ENCODE measurements at places on chromosomes 12 and 14.

GRCh38 chr12:45076417-45077026 is 25.6 kb upstream of the DBX2 start:
- no peak for DNase-seq

- DNase-seq: no peak
These were observed 10.3 kb upstream of the ADAM21 start for GRCh38 chr14:70441641-70442040.

GRCh38 chr12:81615026-81615588 is 144.0 kb downstream of the PPFIA2 start:
- DNase-seq: no peak

DNA sequence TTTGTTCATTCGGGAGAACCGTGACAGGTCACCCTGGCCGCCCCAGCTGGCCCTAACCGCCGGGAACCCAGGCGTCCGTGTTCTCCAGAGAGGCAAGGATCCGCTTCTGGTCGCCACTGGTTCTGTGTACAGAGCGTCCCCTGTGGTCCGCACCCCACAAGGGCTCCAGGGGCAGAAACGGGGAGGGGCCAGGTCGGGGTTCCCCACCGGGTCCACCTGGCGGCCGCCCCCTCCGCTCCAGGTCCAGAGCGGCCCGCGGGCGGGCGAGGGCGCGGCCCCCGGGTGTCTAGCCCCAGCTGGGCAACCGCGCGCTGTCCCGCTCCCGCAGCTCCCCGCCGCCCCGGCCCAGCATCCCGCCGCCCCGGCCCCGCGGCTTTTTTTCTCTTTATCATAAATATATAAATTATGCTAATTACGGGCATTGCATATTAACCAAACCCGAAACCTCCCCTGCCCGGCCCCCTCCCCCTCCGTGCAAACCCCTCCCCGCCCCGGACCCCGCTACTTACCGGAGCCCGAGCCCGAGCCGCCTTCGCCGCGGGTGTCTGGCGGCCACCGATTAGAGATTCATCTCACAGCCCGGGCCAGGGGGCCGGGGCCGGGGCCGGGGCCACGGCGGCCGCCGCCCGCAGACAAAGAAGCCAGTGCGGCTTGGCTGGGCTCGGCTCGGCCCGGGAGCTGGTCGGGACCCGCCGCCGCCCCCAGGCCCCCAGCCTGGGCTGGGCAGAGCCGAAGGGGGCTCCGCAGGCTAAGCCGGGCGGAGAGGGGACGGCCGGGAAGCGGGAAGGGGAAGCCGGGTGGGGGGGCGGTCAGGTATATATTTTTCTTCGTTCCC is 512 bp downstream of the POU6F1 start:
- peak; percentile 22 for DNase-seq

DNA sequence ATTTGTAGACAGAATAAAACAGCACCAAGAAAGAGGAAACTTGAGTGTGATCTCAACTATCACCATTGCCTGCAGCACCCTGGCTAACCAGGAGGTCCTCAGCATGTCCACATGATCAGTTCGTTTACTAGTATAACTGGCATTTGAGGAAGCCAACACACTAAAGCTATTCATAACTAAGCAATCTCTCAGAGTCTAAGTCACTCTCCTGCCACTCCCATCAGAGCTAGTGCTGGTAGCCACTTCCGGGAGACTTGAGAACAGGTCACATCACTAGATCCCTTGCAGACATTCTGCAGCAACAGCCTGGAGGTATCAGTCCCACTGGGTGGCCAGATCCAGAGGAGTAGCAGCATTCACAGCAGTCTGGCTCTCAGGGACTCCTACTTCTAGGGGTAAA is 352.9 kb upstream of the OR4E1 start:
- DNase-seq: no peak

GRCh38 chr14:71143381-71144290 is 236.4 kb downstream of the PCNX1 start:
- DNase-seq: peak; percentile 29

GRCh38 chr12:59823567-59823966 is 227.7 kb downstream of the SLC16A7 start:
- DNase-seq: no peak

DNA sequence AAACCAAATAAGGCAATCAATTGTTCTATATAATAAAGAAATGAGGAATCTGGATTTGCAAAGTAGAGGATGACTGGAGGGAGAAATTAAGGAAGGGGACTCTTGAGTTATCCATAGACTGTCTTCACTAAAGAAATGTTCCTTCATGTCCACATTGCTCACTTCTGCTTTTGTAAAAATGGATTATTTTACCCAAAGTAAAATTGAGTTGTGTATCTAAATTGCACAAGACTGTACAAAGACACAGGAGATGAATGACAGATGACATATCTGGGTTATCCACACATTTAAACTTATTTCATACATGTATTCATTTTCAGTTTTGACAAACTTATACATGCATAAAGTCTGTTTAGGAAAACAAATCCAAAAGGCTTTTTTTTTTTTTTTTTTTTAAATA is 11.3 kb downstream of the ATP2B1 start:
- DNase-seq: no peak

DNA sequence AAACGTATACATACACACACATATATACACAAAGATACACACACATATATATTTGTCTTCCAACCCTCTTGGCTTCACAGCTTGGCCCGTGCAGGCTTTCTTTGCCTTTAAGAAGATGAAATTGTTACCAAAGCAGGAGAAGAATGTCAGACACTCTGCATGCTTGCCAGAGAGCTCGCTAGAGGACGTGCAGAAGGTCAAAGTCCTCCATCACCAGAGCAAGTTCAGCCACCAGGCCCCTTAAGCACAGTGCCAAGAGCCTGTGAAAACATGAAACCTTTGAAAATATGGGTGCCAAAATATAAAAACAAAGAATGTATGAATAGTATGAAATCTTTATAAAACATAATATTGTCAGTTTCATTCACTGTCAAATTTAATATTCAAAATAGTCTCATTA is 14.9 kb upstream of the MCRS1 start:
- DNase-seq: no peak

GRCh38 chr12:120254809-120255208 is 10.7 kb downstream of the PXN start:
- no peak for DNase-seq

DNA sequence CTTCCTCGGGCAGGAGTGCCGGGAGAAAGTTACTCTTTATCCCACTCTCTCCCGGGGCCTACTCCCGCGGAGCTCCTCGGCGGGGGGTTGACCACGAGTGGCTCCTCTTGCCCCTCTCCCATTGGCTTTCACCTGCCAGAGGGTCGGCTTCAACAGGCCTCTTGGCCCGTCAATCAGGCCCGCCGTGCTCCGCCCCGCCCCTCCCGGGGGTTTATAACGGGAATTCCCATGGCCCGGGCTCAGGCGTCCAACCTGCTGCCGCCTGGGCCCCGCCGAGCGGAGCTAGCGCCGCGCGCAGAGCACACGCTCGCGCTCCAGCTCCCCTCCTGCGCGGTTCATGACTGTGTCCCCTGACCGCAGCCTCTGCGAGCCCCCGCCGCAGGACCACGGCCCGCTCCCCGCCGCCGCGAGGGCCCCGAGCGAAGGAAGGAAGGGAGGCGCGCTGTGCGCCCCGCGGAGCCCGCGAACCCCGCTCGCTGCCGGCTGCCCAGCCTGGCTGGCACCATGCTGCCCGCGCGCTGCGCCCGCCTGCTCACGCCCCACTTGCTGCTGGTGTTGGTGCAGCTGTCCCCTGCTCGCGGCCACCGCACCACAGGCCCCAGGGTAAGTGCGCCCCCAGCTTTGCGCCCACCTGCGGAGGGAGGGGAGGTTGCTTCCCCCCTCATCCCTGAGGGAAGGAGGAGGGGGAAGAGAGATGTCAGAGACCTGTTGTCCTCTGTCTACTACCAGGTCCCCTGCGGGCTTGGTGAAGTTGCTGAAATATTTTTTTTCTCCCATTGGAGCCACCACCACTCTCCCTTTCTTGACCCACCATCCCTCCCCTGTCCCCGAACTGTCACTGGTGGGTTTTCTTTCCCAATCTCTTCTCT is at the start of gene SMOC1:
SMOC1 (plus strand) TSS at position 242 of the 869 bp plus-strand sequence; CDS start at position 505, 263 bp downstream.
- DNase-seq: no peak

GRCh38 chr14:44846232-44846824 is 115.4 kb downstream of the KLHL28 start:
- no peak for DNase-seq

DNA sequence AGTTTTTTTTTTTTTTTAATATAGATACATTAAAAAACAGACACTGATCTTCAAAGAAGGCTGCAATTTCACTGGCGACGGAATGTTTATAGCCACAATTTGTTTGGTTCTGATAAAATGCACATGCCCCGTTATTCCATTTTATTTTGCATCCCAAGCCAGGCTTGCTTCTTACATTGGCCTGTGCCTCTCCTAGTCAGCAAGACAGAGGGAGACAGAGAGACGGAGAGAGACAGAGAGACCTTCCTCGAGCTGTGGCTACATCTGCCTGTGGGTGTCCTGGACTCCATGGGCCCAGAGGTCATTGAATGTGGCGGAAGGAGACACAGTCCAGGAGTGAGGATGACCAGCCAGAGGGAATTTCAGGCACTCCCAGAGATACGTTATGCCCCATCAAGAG is 926.6 kb downstream of the VRK1 start:
- no peak for DNase-seq

DNA sequence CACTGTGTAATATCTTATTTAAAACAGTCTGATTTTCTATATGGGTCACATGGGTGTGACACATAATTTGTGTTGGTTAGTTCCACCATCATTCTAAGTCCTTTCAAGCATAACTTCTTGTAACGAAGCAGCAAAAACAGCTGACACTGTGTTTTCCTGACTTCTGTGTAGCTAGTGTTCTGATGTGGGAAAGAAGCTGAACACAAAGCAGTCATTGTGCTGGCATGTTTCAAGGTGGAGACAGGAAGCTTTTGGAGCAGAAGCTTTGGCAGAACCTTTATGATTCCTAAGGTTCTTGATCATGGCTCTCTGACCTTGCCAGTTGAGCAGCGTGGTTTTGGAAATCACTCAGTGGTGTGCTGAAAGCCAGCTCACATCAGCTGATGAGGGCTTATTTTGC is 351.7 kb upstream of the MDGA2 start:
- DNase-seq: no peak

DNA sequence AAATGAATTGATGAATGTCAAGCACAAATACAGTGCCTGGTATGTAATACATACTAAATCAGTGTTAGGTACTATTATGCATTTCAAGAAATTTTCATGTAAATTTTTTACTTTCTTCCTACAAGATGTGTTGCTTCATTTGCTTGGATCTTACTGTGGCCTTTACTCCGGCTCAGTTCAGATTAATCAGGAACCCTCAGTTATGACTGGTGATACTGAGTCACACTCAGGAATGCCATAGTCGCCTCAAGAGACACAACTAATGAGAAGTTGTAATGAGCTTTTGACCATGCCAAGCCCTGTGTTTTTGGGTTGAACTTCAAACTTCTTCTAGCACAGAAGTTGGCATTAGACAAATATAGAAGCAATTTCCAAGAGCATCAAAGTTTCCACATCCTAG is 96.0 kb downstream of the TGFB3 start:
- DNase-seq: no peak

GRCh38 chr12:107372229-107372658 is 278.9 kb upstream of the CRY1 start:
- DNase-seq: peak; percentile 26

DNA sequence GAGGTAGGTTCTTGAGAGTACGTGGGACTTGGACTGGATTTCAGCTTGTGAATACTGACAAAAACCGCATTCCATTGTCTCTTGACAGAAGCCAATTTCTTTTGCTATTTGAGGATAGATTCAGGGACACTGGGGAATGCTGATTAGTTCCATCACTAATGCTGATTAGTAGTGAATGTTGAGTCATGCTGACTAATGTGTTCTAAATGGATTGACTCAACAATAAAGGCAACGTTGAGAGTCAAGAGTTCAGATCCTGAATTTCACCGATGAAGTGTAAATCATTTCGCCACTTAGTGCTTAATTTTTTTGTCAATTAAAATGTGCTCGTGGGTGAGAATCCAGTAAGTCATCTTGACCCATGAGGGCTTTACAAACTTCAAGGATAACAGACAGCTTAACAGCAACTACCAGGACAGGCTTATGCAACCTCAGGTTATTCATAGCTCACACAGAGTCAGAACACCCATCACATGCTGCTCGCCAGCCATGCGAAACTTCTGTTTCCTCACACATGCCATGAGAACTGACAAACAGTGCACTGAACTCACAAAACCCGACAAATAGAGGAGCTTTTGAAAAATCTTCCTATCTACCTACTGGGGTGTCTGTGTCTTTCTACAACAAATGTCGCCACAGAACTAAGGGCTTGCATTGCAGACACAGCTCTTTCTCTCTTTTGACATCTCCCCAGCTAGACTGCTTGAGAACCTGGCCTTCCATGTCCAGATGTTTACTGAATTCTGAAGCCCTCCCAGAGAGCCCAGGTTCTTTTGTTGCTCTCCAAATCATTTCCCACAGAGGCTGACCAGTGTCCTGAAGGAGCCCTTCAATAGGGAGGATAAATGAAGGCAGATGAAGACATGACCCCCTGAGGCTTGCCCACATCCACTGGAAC is 316.4 kb downstream of the ZFP36L1 start:
- no peak for DNase-seq

- no peak for DNase-seq
These were observed 305.2 kb upstream of the PDE3A start for GRCh38 chr12:20063116-20063515.

DNA sequence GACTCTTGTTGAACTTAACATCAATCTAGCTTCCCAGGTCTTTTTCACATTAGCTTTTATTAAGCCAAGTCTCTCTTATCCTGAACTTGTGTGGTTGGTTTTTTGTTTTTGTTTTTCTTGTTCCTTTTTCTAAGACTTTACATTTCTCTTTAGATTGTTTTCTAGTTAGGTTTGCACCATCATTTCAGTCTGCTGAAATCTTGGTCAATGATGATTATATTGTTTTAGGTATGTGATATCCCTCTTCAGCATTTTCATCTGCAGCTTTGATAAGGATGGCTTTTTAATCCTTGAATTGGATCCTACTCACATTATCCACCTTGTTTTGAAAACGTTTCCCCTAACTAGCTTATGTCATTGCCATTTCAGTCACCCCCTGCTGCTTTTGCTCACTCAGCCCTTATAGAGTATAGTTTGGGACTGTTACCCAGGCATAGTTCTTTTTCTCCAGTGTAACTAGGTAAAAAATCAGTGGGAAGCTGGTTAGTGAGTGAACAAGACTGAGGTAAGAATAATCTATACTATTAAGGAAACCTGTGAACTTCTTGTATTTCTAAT is 22.0 kb downstream of the YLPM1 start:
- no peak for DNase-seq

DNA sequence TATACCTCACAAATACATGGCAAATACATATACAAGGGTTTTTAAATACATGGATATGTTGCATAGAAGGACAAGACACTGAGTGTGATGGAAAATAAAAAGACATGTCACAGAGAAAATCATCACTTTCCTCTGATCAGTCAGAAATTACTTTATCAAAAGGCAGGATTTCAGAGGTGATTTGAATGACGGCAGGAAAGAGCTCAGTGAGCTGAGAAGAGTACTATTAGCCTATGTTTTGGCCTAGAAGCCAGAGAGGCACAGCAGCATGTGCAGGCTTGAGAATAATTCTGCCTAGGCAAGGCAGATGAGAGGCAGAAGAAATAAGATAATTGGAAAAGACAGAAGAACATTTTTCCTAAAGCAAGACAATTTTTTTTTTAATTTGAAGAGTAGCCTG is 94.9 kb downstream of the BCAT1 start:
- no peak for DNase-seq
